ENCODE measurements at places on chromosomes 13 and 19.
A peak's percentile ranks its signal among the peaks of the same experiment; 100 is the strongest.

- DNase-seq = no peak
Measured at GRCh38 chr13:110034031-110034549, 247.7 kb upstream of the IRS2 start.

DNA sequence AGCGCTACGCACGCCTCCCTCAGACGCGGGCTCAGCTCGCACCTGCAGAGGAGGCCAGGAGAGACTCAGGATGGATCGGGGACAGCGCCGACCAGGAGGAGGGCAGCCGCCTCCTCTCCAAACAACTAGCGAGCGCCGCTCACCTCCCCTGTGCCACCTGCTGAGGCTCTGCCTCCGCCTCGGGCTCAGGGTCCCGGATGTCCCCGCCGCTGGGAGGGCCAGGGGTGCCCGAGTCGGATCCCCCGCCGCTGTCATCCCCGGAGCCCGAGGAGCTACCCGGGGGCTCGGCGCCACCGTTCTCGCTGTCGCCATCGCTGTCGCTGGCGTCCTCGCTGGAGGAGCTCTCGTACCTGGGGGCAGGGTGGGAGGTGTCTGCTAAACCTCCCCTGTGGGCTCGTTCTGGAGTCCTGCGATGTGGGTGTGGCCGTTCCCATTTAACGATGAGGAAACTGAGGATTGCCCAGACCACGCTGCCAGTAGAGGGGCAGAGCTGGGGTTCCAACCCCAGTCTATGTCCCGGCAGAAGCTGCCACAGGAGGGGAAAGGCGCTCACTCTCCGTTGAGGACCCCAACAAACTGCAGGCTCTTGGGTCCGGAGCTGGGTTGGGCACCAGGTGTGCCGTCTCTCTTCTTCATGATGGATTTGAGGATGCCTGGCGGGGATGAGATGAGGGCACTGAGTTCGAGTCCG, 9.2 kb downstream of the KANK3 start:
- no peak for DNase-seq

GRCh38 chr13:83815598-83815997, 66.7 kb downstream of the SLITRK1 start:
- no peak for DNase-seq

DNA sequence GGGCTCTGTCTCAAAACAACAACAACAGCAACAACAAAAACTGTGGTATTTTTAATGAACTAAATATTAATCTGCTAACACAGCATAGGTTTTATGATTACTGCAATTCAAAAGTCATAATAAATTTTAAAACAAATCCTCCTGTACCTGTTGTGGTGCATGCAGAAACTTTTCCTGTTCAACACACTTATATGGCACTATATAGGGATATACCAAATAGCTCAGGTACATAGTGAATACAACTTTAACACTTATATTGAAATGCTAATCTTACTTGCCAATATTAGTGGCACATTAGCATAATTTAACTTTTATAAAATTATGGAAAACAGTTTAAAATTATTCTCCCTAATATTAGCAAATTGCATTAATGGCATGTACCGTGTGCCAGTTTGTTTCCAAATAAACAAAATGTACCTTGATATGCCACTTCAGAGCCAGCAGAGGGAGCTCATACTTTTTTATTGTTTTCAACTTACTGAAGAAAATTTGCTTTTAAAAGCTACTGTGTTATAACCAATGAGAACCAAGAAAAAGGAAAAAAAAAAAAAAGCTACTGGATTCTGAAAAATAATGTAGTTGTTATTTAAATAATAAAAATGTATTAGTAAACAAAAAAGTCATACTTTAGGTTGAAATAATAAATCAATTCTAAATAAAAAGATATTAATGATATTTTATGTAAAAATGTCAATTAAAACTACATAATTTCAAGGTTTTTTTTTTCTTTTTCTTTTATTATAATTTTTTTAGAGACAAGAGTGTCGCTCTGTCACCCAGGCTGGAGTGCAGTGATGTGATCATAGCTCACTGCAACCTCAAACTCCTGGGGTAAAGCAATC, 18.0 kb upstream of the RBM26 start:
- DNase-seq = peak; percentile 14

DNA sequence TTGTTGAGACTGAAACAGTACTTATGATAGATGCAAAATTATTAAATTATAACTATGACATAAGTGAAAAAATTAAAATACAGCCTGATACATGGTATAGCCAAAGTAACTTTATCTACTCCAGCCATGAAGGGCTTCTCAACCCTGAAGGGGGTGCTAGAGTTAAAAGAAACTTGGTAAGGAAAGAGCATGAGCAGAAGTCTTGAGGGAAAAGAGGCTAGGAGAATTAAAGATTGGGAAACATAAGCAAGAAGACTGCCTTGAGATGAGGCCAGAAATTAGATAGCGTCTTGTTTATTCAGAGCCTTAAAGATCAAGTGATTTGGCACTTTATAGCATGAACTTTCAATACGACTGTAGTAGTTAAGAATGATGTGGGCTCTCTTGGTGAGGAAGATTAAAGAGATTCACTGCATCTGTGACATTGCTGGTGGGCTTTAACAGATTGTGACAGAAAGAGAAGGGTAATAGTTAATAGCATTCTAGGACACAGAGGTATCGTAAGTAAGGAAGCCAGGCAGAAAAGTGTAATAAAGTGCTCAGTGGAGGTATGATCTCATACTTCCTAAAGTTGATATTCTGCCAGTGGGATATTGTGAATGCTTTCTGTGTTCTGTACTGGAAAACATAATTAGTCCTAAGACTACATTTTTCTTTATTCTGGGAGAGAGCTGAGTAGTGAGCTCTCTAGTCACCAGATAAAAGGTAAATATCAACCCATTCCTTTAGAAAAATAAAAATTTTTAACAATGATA, 385.4 kb upstream of the PRR20A start:
- no peak for DNase-seq

- DNase-seq = no peak
Measured at GRCh38 chr13:64510747-64511146, 2719.4 kb downstream of the PCDH9 start.

DNA sequence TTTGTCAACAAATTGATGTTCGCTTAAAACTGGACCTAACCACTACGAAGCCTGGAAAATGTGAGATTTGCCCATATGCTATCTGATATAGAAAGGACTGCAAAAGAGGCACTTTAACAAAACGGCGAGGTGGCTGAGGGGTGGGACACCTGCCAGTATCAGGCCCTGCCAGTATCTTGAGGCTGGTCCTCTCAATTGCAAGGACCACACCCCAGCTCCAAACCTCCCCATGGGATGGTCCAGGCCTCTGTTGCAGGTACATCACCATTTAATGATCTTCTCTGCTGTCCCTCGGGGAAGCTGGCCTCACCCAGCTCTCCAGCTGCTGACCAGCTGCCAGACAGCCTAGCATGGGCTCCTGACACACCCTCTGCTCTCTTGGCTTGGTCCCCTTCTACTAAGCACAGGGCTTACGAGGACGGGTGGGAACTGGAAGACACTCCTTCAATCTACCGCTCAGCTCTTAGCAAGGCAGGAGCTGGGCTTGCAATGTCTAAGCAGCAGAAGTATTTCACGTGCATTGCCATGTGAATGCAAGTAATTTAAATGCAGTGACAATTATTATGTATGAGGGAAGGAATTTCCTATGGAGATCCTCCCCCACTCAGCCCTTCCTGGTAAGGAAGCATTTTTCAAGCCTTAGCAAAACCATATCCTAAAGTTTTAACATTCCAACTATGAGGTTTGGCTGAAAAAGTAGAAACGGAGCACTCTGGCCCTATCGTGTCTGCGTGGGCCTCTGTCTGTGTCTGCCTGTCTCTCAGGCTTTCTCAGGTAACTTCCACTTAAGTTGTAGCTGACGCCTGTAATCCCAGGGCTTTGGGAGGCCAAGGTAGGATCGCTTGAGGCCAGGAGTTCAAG, 63.9 kb downstream of the LATS2 start:
- peak; percentile 43 for DNase-seq

- no peak for DNase-seq
Measured at GRCh38 chr13:30164146-30164545, 143.2 kb downstream of the KATNAL1 start.

DNA sequence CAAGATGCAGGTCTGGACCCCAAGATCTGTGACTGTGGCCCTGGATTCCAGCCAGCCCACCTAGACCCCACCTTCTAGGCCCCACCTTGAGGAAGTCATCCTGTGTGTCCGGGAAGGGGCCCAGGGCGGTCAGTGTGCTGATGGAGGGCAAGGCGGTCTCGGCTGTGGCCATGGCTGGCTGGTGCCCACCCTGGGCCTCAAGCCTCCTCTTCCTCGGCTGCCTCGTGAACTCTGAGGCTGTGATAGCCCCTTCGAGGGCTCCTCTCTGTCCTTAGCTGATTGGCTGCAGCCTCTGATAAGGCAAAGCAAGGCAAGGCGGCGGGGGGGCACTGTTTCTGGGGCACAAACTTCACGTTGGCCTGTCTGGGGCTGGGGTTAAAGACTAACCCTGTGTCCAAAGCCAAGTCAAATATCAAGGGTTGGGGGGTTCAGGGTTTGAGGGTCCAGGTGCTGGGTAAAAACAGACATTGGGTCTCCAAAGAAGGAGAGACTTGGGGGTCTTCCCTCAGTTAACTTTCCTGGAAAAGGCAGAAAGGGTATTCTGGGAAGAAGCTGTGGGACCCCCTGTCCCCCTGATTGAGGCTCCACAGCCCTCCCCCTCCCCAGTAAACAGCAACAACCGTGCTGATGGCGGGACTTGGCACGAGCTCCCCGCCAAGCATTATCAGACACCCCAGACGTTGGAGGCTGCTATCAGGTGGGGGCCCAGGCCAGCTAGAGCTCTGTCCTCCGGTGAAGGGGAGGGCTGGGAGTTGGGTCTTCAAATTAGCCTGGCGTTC, at the start of gene KLF1:
Gene KLF1 (minus strand): TSS at position 233 of the 779 bp plus-strand sequence. CDS start 61 bp downstream, at position 172.
- DNase-seq = no peak

DNA sequence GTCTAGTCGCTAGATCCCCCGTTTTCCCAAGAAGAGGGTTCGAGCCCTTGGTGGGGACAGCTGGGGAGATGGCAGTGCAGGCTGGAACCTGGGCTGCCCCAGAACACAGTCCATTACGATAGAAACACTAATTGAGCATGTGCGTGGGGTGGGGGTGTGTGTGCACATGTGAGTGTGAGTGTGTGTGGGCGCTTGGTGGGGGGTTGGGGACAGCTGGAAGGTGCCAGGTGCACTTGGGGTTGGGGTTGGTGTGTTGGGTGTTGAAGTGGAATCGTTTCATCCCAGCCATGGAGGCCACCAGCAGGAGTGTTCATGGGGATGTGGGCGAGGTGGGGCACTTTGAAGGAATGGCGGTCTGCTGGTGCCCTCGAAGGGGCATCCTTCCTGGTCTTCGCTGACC, 18.1 kb upstream of the NPAS1 start:
- no peak for DNase-seq

GRCh38 chr13:40562975-40563349, 103.5 kb downstream of the FOXO1 start:
- DNase-seq = no peak

DNA sequence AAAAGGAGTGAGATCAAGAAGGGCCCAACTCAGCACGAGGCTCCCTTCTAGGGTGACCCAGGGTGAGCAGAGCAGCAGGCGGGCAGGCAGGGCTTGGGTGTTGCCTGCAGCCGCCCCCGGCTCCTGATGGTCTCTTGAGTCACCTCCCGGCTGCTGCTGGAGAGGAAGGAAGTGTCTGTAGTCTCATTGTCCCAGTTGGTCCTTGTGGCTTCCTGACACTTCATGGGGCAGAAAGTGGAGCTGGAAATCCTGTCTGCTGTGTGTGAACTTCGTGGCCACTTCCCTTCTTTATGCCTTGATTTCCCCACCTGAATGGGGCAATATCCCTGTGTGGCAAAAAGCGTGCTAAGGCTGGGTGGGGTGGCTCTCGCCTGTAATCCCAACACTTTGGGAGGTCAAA, 2.5 kb downstream of the MAP1S start:
- no peak for DNase-seq

- no peak for DNase-seq
Measured at GRCh38 chr19:3788996-3789778, 3.0 kb upstream of the MATK start.

DNA sequence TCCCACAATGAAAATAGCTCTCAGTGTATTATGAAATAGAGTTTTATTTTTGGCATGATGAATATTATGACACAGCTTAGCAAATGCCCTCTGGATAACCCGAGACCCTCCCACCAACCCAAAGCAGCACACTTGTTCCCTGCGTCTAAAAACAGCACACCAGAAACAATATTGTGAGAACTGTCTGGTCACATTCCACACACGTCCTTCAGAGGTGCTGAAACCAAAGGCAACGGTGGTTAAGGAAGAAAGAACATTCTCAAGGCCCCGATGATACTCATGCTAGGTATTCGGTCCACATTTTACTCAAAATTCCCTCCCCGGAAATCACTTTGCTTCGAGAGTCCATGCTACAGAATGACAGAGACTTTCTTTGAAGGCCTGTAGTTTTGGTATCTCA, 156.7 kb downstream of the SLC7A1 start:
- no peak for DNase-seq

GRCh38 chr13:99007414-99007986, 29.6 kb upstream of the DOCK9 start:
- no peak for DNase-seq

- peak; percentile 10 for DNase-seq
Measured at GRCh38 chr13:35789335-35790165, 313.1 kb upstream of the MAB21L1 start.

GRCh38 chr13:71576571-71576970, 290.4 kb downstream of the DACH1 start:
- no peak for DNase-seq

DNA sequence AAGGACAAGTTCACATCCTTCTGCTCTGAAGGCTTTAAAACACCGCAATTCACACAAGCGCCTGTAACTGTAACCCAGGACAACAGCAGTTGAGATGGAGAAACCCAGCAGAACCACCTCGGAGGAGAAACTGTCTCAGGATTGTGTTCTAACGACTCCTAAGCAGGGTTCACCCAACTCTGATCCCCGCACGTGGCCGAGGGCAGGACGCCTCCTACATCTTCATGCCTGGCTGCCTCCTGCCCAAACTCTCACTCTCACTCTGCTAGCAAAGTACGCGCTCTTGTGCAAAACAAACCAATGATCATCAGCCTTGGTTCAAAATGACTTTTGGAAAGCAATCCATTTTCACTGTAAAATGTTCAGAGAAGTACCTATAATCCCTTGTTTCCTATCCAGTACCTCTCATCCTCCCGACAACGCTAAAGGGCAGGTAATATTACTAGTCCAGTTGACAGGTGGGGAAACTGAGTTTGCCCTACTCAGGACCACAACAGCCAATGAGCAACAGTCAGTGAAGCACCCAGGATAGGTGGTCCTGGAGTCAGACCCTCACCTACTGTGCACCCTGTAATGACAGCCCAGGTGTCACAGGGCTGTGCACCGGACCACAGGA, 25.6 kb downstream of the EPS15L1 start:
- no peak for DNase-seq

All from kidney epithelial cell (primary cell).